CD8-positive, alpha-beta memory T cell (primary cell): ENCODE measurements at places on chromosomes 2 and 18.

- peak; percentile 60 for DNase-seq
Measured at GRCh38 chr2:29000481-29000880, 19.4 kb downstream of the TOGARAM2 start.

DNA sequence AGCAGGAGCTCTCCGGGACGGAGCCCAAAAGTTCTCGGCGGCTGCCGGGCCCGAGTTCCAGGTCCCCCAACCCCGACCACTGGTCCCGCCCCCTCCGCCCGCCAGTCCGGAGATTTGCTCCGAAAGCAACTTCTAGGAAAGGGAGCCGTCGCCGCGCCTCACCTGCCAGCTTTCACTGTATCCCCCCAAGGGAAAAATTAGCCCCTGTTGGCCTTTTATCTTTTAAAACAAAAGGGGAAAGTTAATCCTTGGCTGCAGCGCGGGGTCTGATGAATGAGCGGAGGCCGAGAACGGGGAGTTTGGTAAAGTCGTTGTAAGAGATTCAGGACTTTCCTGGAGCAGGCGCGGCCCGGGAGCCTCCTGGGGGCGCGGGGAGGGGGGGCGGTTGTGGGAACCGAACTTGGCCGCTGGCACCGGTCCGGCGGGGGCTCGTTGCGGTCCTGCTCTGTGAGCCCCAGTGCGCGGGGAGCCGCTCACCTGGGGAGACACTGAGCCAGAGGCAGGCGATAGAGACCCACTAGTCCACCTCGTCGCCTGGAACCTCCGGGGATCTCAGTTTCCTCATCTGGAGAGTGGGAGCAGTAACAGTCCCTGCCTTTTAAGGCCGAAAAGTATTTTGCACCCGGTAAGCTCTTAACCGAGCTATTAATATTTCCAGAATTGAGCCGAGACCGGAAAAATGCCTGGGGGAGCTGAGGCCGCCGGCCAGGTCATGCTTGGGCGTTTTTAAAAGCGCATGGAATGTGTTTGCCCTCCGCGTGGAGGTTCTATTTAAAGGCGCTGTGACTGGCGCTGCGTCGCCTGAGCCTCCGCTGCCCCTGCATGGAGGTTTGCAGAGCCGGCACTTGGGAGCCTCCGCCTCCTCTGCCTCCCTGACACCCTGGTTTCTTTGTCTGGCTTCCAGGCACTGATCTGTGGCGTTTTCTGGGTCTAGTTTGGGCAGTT, 1.1 kb downstream of the EFHD1 start:
- DNase-seq: no peak

- no peak for DNase-seq
Measured at GRCh38 chr2:88903749-88904353, 212.4 kb downstream of the RPIA start.

GRCh38 chr2:64296140-64296480, 151.9 kb upstream of the PELI1 start:
- DNase-seq: no peak

DNA sequence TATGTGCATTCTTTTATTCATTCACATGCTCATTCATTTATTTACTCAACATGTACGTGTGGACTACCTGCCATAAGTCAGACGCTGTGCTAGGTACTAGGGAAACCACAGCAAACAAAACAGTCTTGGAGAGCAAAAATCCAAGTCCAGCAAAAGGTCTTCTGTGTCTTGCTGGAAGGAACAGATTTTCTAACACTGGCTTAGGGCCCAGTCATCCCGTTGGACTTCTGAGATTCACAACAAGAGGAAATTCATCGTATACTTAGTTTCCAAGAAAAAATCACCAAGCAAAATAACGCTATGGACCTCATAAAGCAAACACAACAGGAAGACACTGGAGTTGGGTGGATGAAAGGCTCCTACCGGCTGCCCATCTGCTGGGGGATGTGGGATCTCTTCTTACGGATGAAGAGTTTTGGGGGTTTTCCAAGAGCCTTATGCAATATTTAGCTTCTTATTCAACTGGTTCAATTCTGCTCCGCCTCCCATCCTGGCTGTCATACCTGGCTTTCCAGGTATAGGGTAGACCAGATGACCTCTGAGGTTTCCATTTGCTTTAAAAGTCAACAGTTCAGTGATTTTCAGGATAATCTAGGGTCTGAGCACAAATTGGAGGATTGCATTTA, 262.7 kb downstream of the HAUS1 start:
- no peak for DNase-seq
